ENCODE measurements at places on chromosomes 4 and X.

- DNase-seq, result no peak
These were observed 13.8 kb downstream of the RAB28 start for GRCh38 chr4:13470379-13470778.

DNA sequence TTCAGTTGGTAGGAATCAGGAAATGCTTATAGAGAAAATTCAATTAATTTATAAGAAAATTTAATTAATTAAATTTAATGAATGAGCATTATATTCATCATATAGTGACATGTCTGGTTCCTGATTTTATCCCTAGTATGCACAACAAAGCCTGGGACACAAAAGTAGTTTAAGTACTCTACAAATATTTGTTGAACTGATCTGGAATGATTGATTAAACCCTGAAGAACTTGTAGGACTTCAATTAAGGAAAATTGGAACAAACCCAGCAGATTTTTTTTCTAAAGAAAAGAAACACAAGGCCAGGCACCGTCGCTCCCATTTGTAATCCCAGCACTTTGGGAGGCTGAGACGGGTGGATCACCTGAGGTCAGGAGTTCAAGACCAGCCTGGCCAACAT, 4.5 kb upstream of the APELA start:
- DNase-seq, result no peak

- DNase-seq, result no peak
These were observed 328.2 kb downstream of the DTHD1 start for GRCh38 chr4:36609661-36610060.

DNA sequence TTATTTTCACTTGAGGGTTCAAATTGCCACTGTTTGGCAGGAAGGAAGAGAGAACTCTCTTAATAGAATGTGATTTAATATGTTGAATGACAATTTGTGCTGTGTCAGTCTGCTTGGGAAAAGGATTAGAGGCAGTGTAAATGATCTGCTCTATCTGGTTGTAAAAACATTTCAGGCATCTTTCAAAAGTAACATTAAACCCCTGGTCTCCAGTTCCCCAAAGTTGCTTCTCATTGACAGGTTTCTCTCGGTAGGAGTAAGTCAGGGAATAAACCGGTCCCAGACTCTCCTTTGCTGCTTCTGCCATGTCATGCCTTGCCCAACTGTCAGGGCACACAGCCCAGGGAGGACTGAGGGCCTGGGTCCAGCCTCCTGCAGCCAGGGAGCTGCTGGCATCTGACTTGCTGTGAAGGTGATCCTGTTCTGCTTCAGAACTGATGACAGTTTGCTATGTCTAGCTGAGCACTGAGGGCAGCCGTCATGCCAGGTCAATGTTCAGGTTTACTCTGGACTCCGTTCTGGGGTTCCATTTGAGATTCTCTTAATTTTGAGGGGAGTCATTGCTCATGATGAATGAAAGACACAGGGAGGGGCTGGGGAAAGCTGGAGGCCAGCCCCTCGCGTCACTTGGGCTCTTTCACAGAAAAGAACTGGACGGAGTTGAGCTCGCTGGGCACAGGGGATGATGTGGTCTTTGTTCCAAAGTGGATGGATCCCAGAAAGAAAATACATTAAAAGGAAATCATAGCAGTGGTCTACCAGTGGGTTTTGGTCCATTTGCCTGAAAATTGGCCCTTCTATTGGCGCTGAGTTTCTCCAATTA, 312.4 kb downstream of the ARHGAP10 start:
- DNase-seq, result no peak

DNA sequence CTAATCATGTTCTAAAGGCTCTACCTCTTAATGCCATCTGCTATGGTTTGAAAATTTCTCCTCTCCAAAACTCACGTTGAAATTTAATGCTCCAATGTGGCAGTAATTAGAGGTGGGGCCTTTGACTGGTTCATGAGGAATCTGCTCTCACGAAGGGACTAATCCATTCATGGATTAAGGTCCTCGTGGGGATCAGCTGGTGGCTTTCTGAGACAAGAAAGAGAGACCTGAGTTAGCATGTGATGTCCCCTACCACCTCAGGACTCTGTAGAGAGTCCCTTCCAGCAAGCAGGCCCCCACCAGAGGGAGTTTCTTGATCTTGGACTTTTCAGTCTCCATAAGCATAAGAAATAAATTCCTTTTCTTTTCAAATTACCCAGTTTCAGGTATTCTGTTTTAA, 65.3 kb downstream of the WDFY3 start:
- DNase-seq, result no peak

GRCh38 chrX:13502590-13502989, 66.8 kb upstream of the EGFL6 start:
- DNase-seq, result no peak

GRCh38 chr4:118348886-118349285, 3.9 kb downstream of the PRSS12 start:
- DNase-seq, result no peak

Data from activated B cell treated with CpG ODN at 0.5 μM for 24 hours (primary cell).